ENCODE measurements at places on chromosomes 7 and 10. TPM values are rescaled to one million over a fixed set of nuclear protein-coding genes. Genes with fewer than 3 reads are reported as not detected.

The PTCD1 gene
- 5.8 TPM for total RNA-seq

The BLNK gene
- total RNA-seq = not detected

The AOC1 gene
- total RNA-seq = not detected

The VPS37D gene
- total RNA-seq = 2.4 TPM

The NANOS1 gene
- total RNA-seq = 0.16 TPM

The AGR3 gene
- total RNA-seq = not detected

The VIPR2 gene
- not detected for total RNA-seq

The VWC2 gene
- total RNA-seq = not detected

The TMUB1 gene
- total RNA-seq = 16.5 TPM

The FAM25A gene
- not detected for total RNA-seq

The EN2 gene
- total RNA-seq = not detected

The MICALL2 gene
- 26.8 TPM for total RNA-seq

The GSTK1 gene
- 80.7 TPM for total RNA-seq

The EIF5AL1 gene
- total RNA-seq = 0.16 TPM

The GRID2IP gene
- not detected for total RNA-seq

The TMEM176B gene
- not detected for total RNA-seq

The BAIAP2L1 gene
- total RNA-seq = 0.31 TPM

The DIP2C gene
- total RNA-seq = 2.9 TPM

The MMD2 gene
- total RNA-seq = not detected

The GPR26 gene
- total RNA-seq = not detected

The SEMA3E gene
- total RNA-seq = 0.32 TPM

The STEAP4 gene
- total RNA-seq = not detected

All from bladder microvascular endothelial cell (primary cell).